Bone marrow (tissue), 2 donors: ENCODE measurements at places on chromosomes 5 and 9.

GRCh38 chr5:133799571-133800237 lies 168.7 kb downstream of the C5orf15 start:
- DNase-seq, result no peak

DNA sequence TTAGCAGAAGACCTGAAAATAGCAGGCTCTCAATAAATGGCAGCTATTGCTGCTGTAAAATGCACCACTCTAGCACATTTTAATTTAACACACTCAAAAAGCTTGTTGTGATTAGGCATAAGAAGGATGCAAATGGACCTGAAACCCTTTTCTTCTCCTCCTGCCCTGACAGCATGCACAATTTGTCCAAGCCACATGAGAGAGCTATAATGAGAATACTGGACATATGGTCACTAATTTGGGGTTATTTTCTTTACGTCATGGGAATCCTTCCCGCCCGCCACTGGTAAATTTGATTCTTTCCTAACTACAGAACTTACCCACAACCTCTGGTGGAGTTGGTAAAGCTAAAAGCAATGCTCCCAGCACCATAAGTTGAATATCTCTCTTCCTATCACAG lies 62.1 kb downstream of the TRIM32 start:
- DNase-seq, result no peak

DNA sequence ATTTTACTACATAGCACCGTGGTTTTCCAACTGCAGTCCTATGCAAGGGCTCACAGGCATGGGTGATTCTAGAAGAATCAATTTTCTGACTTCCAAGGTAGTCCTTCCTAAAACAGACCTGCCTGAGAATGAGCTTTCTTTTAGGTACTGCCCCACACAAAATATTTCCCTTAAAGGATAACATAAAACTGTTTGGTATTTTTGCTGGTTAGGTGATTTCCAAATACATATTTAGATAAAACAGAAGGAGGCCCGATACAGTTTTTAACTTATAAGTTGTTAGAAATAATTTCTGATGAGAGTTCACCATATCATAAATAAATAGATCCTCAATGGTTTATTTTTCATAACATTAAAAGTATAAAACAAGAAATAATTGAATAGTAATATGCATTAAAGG lies 46.4 kb downstream of the COX7C start:
- DNase-seq, result no peak

DNA sequence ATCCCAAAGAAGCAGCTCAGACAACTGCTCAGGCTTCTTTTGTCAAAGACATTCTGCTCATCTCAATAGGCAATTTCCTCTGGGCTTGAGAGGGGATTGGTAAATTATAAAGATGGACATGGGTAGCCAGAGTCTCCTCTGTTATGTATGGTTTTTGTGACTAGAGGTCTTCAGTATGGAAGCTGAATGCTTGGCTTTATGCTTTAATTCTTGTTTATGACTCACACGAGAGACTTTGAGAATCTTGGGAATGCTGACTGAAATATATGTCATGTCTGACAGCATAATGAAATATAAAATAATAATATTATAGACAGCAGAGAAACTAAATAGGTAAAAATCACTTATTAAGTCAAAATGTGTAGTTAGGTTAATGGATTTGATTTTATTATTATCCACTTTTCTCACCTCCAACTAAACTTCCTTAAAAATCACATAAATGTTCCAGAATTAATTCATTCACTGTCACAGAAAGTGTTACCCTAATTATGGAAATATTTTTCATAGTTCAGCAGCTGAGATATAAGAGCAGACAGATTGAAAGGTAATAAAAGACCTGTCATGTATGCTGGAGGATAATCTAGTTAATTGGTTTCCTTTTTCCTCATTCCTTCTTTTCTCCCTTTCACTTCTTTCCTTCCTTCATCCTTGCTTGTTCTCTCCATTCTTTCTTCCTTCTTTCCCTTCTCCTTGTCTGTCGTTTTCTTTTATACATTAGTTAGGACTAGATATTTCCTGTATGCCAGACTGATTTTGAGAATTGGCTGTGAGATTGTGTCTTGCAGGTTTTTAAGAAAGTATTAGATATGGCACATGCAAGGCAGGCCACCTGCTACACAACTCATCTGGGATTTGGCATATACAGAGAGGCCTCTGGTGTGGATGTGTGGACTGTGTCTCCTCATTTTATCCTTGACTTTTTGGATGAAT lies 1866.1 kb upstream of the NUDT12 start:
- DNase-seq, result no peak

DNA sequence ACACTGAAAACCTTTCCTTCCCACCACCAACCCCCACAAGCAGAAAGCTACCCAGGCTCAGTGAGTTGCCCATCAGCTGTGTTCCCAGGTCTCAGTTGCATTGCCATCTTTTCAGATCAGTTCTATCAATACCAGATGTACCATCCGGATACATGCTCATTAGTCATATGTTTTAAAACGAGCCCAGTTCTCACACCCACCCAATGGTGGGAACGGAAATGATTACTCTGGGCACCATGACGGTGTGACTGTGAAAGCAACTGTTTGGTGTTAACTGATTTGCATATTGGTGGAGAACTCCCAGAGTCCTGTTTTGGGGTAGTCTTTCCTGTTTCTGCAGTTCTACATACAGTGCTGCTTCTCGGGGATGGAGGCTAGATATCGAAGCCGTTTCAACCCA lies 212.3 kb downstream of the TRIM36 start:
- no peak for DNase-seq

GRCh38 chr9:105178076-105178475 lies 66.4 kb upstream of the SLC44A1 start:
- DNase-seq, result no peak

DNA sequence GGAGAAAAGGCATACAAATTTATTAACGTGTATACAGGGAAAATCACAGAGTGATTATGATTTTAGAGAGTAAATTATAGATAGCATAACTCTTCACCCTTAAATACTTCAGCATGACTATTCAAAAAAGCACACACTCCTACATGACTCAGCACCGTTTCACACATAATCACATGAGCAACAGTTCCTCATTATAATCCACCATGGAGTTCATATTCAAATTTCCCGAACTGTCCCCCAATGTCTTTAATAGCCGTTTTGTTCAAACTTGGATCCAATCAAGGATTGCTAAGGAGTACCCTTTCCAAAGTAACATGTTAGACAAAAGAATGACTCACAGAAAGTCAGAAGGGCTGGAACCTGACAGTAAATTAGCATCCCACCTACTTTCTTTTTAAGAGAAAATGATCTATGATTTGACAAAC lies 32.1 kb downstream of the RAPGEF1 start:
- DNase-seq, result no peak

- no peak for DNase-seq
Measured at GRCh38 chr5:72182686-72183085, 75.4 kb downstream of the MAP1B start.

DNA sequence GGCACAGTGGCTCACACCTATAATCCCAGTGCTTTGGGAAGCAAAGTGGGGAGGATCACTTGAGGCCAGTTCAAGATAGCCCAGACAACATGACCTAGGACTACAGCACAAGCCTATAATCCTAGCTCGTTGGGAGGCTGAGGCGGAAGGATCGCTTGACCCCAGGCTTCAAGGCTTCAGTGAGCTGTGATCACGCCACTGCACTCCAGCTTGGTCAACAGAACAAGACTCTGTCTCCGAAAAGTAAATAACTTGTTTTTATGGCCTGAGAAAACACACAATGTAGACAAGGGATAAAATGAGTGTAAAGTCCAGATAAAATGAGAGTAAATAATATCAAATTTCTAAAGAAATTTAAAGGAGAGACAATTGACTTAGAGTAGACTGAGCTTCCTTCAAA lies 26.3 kb downstream of the SHLD3 start:
- DNase-seq, result no peak
